Germinal center (tissue), 1 donor: ENCODE measurements at places on chromosomes 13 and 19.

DNA sequence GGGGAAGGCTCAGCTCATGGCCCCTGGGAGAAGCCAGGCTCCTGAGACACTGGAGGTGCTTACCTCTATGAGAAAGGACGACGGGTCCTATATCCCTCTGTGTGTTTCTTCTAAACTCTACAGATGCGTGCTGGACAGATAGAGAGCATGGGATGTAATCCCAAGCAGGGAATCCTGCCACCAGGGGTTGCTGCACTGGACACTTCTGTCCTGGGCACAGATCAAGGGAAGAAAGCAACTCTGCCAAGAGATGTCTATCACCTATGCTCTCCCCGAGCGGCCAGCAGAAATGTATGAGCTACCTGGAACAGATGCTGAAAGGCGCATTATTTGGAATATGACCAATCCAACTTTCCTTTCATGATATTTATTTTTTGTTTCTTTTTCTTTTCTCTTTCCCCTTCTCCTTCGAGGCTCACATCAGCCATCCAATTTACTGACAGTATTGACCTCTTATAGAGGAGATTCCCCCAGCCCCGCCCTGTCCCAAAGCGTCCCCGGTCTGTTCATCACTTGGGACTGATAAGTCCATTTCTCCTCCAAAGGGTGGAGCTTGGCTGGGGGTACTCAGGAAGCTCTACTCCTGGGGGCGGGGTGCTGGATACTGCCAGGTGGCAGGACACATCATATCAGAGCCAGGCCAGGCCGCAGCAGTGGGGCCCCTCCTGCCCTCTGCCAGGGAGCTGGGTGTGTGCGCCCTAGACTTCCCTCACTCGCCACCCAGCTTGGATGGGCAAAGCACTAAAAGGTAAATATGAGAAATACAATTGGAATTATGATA is 34.2 kb downstream of the TSHZ3 start:
- no peak for DNase-seq

DNA sequence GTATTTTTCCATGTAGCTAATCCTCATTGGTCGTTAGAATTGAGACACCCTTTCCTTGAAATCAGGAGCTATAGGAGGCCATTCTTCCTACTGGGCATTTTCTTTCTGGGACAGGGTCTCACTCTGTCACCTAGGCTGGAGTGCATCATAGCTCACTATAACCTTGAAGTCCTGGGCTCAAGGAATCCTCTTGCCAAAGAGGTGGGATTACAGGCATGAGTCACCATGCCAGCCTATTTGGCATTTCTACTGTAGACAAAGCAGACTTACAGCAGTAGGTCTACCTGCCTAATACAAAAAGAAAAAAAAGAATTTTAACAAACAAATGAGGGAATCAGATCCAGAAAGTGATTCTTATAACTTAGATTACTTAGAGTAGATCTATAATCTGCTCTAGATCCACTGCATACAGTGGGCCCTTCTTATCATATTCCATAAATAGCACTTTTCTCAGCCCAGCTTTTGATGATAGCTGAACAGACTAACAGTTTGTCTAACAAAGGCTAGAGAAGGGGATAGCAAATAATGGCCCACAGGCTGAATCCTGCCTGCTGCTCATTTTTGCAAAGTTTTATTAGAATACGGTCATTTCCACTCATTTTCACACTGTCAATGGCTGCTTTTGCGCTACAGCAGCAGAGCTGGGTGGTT is 36.7 kb upstream of the USPL1 start:
- DNase-seq = no peak

DNA sequence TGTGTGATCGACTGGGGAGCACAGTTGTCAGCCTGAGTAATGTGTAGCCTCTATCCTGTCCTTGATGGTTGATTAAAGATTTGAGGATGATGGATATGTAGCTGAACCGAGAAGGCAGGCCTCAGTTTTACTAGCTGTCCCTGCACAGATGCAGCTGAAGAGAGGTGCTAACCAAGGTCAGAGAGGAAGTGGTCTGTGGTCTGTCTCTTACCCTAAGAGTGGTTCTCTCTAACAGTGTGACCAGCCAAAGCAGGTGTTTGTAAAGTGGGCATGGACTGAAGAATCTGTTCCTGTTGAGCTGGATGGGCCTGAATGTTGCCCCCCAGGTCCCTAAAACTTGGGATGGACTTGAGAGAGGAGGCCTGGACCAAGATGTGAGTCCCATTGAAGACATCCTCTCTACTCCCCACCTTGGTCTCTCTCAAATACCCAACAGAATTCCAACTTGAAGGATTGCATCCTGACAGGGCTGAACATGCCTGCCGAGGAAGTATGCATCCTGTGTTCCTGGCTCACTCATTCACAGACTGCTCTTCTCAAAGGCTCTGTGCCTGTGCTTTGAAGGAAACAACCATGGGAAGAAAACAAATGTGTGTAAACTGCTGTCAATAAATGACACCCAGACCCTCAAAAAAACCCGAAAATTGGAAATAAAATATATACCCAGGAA is 223.8 kb downstream of the MAB21L1 start:
- DNase-seq = no peak

GRCh38 chr13:32409001-32409313 is 19.0 kb downstream of the N4BP2L1 start:
- no peak for DNase-seq
